Panc1 (cell line): ENCODE measurements at places on chromosomes 12 and 14. TPM values are rescaled to one million over a fixed set of nuclear protein-coding genes. Genes with fewer than 3 reads are reported as not detected.

DNA sequence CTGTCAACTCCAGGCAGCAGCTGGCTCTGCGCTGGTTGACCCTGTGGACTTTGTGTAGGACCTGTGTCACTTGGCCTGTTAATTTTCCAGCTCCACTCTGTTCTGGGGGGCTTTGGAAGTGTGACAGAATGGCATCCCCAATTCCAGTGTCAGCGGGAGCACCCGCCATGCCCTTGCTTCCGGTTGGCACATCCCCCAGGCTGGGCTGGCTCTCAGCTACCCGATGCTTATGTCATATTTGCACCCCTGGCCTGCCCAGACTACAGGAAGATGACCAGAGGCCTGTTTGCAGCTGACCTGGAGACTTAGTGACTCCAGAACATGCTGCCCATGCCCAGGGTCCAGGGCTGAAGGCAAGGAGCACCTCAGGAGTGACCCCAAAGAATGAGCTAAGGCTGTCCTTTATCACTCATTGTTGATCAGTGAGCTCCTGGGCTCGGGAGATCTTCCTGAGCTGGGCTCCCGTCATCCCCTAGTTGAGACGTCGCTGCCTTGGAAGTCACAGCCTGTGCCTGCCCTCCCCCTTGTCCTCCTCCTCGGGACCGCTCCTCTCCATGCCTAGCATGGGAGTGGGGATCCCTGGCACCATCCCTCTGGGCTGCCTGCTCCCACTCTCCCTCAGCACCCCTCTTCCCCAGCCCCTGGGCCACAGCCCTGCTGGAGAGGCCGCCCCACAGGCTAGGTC is 163.4 kb upstream of the RTL1 start:
- no peak for DNase-seq

- no peak for DNase-seq
Observed at GRCh38 chr12:663293-663871, at the start of gene NINJ2. NINJ2 (minus strand) TSS chr12:663445; CDS start chr12:663360, 85 bp downstream.

GRCh38 chr12:124474709-124475108 is 92.7 kb downstream of the NCOR2 start:
- no peak for DNase-seq

- no peak for DNase-seq
Observed at GRCh38 chr14:77869340-77869739, 69.4 kb downstream of the ADCK1 start.

DCP1B gene
- 4.8 TPM for total RNA-seq
